PC-3 (cell line): ENCODE measurements at places on chromosomes 6 and 20. TPM values are rescaled to one million over a fixed set of nuclear protein-coding genes. Genes with fewer than 3 reads are reported as not detected.
A peak's percentile ranks its signal among the peaks of the same experiment; 100 is the strongest.

GRCh38 chr6:129683601-129684322, 26.2 kb downstream of the ARHGAP18 start:
- peak; percentile 88 for DNase-seq

The REM1 gene
- not detected in 2 replicates for total RNA-seq

- DNase-seq: no peak
Observed at GRCh38 chr20:2820896-2821869, 5.0 kb downstream of the TMEM239 start.

DNA sequence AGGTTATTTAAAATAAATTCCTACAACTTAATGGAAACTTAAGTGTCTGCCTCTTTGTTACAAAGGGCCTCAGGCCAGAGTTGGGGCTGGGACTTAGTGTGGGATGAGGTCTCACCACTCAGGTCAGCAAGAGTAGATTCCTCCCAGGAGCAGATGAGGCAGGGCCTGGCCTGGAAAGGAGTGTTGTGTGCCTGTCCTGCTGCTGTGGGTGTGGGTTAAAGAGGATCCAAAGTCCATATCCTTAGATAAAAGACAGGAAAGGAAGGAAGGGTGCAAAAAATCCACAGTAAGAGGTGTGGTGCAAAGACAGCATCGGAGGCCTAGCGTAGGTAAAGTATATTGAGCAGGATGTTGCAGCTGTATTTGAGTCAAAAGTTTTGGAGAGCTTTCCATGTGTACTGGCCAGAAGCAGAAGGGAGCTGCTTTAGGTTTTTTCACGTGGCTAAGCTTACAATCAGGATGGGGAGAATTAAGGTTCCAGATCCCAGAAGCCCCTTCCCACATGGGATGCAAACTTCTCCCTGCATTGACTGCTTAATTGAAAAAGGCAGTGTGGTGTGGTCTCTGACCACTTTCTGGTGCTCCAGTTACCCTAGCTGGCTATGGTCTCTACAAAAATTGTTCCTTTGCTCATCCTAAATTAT, 12.8 kb upstream of the PLCG1 start:
- no peak for DNase-seq
